ENCODE measurements at places on chromosomes 16 and 17. TPM values are rescaled to one million over a fixed set of nuclear protein-coding genes. Genes with fewer than 3 reads are reported as not detected.

LDHD gene
- 16.9 TPM for total RNA-seq

NPIPA3 gene
- 1.6 TPM for total RNA-seq

WDR45B gene
- total RNA-seq = 96.0 TPM

CSH2 gene
- not detected for total RNA-seq

FAM171A2 gene
- total RNA-seq = 0.78 TPM

RDM1 gene
- 1.1 TPM for total RNA-seq

HSD11B2 gene
- 5.6 TPM for total RNA-seq

PLLP gene
- 34.3 TPM for total RNA-seq

SLC13A2 gene
- total RNA-seq = 0.62 TPM

SLC52A1 gene
- 2.5 TPM for total RNA-seq

NME3 gene
- 79.7 TPM for total RNA-seq

WNT9B gene
- 1.1 TPM for total RNA-seq

ACSM5 gene
- total RNA-seq = 2.3 TPM

EME1 gene
- 0.94 TPM for total RNA-seq

ABHD15 gene
- 7.8 TPM for total RNA-seq

All from ureter (tissue), 1 donor.